Activated CD4-positive, alpha-beta memory T cell treated with anti-CD3 and anti-CD28 coated beads for 36 hours (primary cell): ENCODE measurements at places on chromosomes 13 and 19.

DNA sequence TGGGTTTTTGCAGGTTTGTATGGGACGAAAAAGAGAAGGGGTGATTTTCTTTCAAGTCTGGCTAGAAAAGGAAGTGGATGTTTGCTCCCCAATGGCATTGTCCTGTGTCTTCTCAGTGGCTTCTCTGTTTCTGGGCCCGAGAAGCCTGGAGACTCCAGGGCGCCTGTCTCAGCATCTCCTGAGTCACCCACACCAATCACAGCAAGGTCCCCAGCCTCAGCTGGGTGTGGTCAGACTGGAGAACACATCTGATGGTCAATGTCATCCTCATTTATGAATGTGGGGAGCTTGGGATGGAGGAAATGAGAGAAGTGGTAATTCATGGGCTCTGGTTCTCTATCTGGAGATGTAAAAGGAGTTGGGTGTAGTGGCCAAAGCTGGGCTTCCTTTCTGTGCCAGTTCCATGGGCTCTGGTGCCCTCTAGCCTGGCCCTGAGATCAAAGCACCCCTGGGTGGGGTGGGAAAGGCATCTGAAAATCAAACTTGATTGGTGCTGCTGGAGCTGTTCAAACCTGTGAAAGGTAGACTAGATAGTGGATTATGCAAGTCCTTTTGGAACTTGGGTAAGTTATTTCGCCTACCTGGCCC is 13.4 kb downstream of the RASL11A start:
- peak; percentile 51 for DNase-seq

DNA sequence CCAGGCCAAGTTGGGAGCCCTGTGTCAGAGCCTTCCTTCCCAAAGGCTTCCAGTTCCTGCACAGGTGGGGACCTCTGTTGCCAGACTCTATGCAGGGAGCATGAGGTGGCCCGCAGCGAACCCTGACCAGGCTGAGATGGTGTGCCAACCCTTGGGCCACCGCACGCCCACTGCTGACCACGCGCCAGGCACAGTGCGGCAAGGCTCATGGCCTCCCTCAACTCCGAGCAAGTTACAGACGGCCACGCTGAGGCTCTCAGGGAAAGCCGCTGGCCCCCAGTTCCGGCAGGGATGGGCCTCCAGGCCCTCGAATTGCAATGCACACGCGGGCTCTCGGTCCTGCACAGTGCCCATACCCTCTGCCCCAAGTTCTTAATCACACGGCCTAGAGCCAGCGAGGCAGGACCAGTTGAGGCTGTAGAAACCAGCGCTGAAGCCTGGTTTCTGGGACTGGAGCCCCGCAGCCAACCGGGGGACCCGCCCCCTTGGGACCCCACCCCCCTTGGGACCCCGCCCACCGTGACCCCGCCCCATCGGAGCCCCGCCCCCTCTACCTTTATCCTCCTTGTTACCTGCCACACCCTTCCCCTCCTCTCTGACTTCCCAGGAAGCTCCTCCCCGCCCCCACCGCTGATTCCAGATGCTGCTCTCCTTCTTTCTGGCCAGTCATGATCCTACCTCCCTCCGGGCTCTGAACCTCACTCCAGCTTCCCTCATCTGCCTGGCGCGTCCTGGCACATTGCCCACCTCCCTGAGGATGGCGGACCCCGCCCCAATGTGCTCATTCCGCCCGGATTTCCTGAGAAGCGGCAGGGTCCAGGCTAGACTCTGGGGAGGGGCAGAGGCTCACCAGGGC is 6.0 kb downstream of the PEX11G start:
- no peak for DNase-seq

GRCh38 chr19:54955376-54955775 is 8.0 kb upstream of the NLRP7 start:
- DNase-seq = no peak

GRCh38 chr13:41200126-41200525 is 5.8 kb upstream of the KBTBD7 start:
- no peak for DNase-seq

- no peak for DNase-seq
These were observed 2.9 kb downstream of the ANKRD27 start for GRCh38 chr19:32671883-32672593.

DNA sequence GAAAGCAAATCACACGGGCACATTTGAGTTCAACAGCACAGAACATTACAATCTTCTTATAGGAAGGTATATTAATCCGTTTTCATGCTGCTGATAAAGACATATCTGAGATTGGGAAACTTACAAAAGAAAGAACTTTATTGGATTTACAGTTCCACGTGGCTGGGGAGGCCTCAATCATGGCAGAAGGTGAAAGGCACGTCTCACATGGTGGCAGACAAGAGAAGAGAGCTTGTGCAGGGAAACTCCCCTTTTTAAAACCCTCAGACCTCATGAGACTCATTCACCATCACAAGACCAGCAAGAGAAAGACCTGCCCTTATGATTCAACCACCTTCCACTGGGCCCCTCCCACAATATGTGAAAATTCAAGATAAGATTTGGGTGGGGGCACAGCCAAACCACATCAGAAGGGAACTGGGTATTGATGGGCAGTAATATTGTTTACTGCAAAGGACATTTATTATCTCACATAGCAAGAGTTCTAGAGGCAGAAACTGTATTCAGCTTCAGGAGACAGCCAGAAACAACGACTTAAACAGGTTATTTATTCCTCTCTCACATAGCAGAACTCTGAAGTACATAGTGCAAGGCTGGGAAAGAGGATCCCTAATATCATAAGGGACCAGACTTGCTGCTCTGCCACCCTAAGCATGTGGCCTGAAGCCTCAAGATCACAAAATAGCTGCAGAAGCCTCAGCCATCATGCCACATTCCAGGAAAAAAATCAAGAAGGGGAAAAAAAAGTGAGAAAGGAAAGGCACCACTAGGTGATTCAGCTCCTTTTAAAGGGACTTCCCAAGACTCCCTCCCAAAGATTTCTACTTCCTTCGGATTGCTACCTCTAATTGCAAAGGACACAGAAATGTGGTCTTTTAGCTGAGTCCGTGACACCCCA is 23.1 kb downstream of the FXYD5 start:
- DNase-seq = no peak

DNA sequence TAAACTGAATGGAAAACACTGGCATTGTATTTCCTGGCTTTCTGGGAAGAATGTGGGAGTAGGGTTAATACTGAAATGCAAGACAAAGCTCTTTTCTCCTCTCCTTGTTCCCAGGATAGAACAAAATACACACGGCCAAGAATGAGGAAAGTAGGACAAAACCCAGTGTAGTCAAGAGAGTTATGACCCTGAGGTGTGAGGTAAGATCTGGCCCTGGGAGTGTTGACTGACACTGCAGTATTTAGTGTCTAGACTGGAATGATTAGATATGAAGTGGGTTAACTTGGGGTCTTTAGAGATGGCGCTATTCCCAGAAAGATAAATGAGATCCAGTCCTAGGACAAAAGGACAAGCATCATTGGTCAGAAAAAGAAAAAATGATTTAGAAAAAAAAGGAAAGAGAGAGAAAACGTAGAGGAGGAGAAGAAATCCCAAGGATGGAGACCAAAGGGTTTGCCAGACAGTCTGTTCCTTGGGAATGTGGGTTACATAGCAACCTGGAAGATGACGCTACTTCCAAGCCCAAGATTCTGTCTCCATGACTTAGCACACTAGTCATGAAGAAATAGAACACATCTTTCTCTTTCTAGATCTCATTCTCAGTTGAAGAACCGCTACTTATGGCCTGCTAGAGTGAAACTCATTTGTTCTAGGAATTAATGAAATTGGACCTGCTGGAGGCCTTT is 543.6 kb upstream of the GPC6 start:
- DNase-seq = no peak

GRCh38 chr13:53405616-53406015 is 377.0 kb downstream of the OLFM4 start:
- no peak for DNase-seq

- DNase-seq = peak; percentile 43
These were observed 117.0 kb downstream of the KCNRG start for GRCh38 chr13:50131920-50132903.

- DNase-seq = no peak
These were observed 9.0 kb downstream of the ATP13A1 start for GRCh38 chr19:19654441-19654840.

DNA sequence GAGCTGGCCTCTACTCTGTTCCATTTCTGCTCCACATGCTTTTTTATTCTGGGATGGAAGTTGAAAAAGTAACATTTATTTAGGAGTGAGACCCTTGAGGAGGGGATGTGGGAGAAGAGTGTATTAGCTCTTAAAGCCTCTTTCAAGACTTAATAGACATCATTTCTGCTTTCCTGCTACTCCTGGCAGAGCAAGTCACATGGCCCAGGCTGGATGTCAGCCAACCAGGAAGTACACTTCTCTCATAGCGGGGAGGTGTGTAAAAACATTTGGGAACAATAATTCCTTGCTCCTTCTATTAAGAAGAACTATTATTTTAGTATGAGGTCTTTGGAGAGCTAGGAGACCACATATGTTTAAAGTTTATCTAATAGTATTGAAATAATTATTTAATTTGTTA is 40.6 kb upstream of the FAM216B start:
- DNase-seq = no peak

- no peak for DNase-seq
These were observed 27.1 kb upstream of the SLC7A9 start for GRCh38 chr19:32896516-32897214.

GRCh38 chr19:46721269-46722003 is 4.5 kb upstream of the PRKD2 start:
- DNase-seq = no peak

- no peak for DNase-seq
These were observed 154.9 kb downstream of the UGGT2 start for GRCh38 chr13:95898256-95898655.

DNA sequence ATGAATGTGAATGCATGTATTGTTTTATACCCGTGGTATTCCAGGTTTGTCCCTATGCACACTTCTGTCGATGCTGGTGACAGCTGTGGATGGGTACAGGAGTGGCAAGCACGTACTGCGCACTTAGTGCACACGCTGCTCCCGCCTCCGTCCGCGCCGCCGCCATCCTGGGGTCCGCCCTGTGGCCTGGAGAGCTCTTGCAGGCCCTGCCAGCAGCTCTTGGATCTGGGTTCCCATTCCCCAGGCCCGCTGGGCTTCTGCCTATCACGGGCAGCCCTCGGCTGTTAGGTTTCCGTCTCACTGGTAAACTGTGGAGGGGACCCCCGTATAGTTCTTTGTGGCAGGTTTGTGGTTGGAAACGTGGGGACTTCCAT is 4.0 kb downstream of the GNA11 start:
- DNase-seq = no peak

GRCh38 chr13:99347911-99348451 is 40.8 kb upstream of the GPR183 start:
- peak; percentile 54 for DNase-seq

DNA sequence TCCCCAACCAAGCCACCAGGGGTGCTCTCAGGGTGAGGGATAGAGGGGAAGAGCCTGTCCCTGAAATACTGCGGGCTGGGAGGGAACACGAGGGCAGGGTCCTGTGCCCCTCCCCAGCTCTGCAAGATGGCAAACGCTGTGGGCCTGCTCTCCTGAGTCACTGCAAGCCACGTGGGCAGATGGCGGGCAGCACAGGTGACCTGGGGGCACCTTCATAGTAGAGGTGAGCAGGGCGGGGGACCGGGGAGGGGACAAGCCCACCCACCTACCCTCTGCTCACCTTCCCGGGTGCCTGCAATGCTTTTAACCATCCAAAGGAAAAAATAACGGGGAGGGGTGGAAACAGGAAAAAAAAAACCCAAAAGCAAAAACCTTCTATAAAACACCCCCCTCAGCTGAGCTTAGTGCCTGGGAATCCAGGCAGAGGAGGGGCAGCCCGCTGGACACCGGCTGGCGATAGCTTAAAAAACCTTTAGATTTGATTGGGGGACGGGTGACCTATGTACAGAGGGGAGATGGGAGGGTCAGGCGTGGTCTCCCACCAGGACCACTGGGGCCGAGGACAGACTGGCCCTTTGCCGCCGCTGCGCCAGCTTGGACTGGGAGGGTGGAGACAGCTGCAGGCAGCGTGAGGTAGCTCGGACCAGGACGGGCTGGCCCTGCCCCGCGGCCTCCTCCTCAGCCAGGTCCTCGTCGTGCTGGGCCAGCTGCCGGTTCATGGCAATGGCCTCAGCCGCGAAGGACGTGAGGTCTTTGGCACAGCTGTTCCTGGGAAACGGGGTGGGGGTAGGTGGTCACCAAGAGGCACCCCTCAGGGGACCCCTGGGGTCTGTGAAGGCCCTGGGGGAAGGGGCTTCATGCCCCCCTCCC is 11.7 kb downstream of the MKNK2 start:
- peak; percentile 11 for DNase-seq

- no peak for DNase-seq
These were observed 21.3 kb upstream of the ZNF599 start for GRCh38 chr19:34794066-34794960.

DNA sequence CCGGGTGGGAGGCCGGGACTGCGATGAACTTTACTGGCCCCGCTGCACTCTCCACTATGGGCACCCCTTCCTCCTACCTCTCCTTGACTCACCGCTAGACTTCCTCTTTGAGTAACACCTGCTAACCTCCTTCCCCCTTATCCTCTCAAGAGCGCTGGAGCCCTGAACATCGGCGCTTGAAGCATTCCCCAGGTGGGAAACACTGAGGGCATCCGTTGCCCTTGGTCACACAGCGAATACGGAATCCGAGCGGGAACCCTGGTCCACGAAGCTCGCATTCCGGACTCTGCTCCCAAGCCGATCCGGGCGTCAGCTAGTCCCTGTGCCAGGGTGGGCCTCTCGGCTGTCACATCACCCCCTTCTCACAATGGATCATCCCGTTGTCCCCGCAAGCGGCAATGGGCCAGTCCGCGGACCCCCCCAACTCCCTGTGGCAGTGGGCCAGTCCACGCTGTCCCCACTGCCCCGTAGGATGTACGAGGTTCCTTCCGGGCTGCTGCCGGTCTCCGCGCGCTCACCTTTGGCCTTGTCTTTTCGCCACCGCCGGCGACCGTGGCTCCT is 4.2 kb downstream of the LIPE start:
- peak; percentile 68 for DNase-seq

DNA sequence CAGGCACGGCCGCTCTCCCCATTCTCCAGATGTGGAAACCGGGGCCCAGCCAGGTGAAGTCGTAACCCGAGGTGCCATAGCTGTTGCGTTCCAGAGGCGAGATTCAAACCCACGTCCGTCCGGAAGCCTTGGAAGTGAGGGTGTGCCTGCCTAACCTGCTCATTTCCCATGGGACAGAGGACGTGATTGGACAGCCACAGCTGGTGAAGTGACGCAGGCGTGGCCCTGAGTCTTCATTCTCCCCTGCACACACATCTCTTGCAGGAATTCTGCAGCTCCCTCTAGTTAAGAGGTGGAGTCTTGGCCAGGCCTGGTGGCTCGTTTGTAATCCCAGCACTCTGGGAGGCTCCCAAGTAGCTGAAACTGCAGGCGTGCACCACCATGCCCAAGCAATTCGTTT is 16.8 kb downstream of the MEIS3 start:
- DNase-seq = no peak
